Glutamatergic neuron (in vitro differentiated cells): ENCODE measurements at places on chromosomes 16 and 17. TPM values are rescaled to one million over a fixed set of nuclear protein-coding genes. Genes with fewer than 3 reads are reported as not detected.

DNA sequence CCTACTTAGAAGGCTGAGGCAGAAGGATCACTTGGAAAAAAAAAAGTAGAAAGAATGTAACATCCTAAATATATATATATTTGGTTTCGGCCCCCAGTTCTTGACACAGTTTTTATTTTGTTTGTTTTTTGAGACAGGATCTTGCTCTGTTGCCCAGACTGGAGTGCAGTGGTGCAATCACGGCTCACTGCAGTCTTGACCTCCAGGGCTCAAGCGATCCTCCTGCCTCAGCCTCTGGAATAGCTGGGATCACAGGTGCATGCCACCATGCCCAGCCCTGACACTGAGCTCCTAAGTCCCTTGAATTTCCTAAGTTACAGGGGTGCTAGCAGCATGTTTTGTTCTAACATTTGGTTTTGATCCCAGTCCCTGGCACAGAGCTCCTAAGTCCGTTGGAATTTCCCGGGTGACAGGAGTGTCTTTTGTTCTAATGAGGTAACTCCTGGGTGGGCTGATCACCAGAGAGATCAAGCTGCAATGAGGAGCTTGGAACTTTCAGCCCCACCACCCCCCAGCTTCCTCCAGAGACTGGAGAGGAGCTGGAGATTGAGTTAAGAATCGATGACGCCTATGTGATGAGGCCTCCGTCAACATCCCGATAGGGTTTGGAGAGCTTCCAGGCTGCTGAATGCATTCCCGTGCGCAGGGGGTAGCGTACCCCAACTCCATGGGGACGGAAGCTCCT lies 20.0 kb downstream of the MXRA7 start:
- no peaks in the 10 kb centered on the region for H3K36me3 ChIP-seq
- no peak for DNase-seq
- H3K4me3 ChIP-seq = no peak overlapping the region
- H3K4me1 ChIP-seq = peaks cover 35% of the 10 kb centered on the region
- no peak overlapping the region for H3K27ac ChIP-seq
- H3K27me3 ChIP-seq = peaks cover 6% of the 10 kb centered on the region

DNA sequence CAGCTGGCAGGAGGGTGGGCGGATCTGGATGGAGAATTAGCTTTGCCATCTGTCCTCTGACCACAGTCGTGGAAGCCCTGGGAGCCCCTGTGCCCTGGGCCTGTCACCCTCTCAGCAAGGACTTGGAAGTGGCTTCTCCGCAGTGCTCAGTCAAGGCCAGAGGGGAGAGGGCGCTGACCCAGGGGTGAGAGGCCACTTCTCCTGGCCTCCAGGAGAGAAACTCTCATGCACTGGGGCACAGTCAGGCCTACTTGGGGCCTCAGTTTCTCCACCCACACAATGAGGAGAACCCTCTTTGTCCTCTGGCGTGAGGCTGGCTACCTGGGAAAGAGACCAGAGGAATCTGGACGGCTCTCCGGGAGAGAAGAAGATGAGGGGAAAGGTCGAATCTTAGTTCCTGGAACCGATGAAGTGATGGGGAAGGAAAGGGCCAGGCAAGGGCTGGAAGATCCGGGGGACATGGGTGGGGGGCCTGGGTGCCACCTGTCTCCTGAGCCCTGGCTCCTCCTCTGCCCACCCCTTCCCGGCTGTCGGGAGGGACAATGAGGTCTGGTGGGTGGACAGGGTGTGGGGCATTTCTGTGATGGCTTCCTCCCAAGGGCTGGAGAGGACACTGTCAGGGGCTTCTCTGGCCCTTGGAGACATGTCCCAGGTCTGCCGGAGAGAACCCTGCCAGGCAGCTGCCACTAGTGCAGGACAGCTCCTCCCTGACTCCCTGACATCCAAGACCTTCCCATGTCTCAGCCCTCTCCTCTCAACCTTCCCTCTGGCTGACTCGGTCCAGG lies 9.0 kb upstream of the ARHGAP27 start:
- H3K27ac ChIP-seq = no peak overlapping the region
- no peak for DNase-seq
- H3K4me3 ChIP-seq = no peak overlapping the region
- no peaks in the 10 kb centered on the region for H3K27me3 ChIP-seq

GRCh38 chr17:80946449-80946848 lies 45.2 kb upstream of the CHMP6 start:
- no peak overlapping the region for H3K4me3 ChIP-seq
- peaks cover 4% of the 10 kb centered on the region for H3K27me3 ChIP-seq
- peak; percentile 2 for DNase-seq
- H3K36me3 ChIP-seq = peaks cover 19% of the 10 kb centered on the region
- peaks cover 7% of the 10 kb centered on the region for H3K4me1 ChIP-seq

KRT15 gene
- total RNA-seq = not detected

SPIRE2 gene
- total RNA-seq = 39.2 TPM

HS3ST3A1 gene
- total RNA-seq = 1.1 TPM

FAM171A2 gene
- total RNA-seq = 81.3 TPM

PLA2G10 gene
- not detected for total RNA-seq
